ENCODE measurements at places on chromosomes 4 and X.

GRCh38 chr4:160510928-160511327 lies 1408.0 kb downstream of the RAPGEF2 start:
- no peak for DNase-seq

- no peak for DNase-seq
These were observed 790.0 kb downstream of the PCDH18 start for GRCh38 chr4:136742333-136742732.

GRCh38 chr4:181468451-181468850 lies 774.8 kb upstream of the TENM3 start:
- DNase-seq, result no peak

GRCh38 chrX:40953369-40953768 lies 131.9 kb upstream of the USP9X start:
- no peak for DNase-seq

GRCh38 chr4:15457406-15458201 lies 12.1 kb upstream of the CC2D2A start:
- peak; percentile 20 for DNase-seq

DNA sequence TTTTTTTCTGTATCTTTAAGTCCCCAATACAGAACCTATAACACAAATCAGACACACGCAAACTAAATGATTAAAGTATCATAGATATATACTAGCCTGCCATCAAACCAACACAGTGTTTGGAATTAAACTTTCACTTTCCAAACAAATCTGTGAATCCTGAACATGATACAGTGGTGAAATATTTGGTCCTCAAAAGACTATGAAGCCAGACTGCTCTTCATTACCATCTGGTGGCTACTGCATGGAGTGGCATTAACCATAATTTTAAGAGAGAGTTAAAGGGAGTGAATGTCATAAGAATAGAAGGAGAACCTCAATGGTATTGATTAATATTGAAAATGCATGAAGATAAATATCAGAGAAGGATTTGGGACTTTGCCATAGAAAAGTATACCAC lies 9.2 kb upstream of the GABRA4 start:
- no peak for DNase-seq

All from NCI-H1092 treated with DMSO at 0.1 percent for 48 hours (cell line).